Kidney epithelial cell (primary cell): ENCODE measurements at places on chromosomes 1 and 21. TPM values are rescaled to one million over a fixed set of nuclear protein-coding genes. Genes with fewer than 3 reads are reported as not detected.

The HES4 gene
- total RNA-seq, result 160 and 184 TPM in 2 replicates

The SPRR2G gene
- total RNA-seq, result not detected in 2 replicates

The LHX8 gene
- total RNA-seq, result not detected in 2 replicates

The RCSD1 gene
- total RNA-seq, result 0.21 TPM in 1 of 2 replicates, not detected in the other

The ERRFI1 gene
- total RNA-seq, result 61.5 and 66.4 TPM in 2 replicates

The FMO2 gene
- total RNA-seq, result not detected in 2 replicates

The PCSK9 gene
- 4.5 and 6.8 TPM in 2 replicates for total RNA-seq

The CRNN gene
- total RNA-seq, result not detected in 2 replicates

The MAP1LC3C gene
- 0.27 TPM in 1 of 2 replicates, not detected in the other for total RNA-seq

The FCAMR gene
- total RNA-seq, result not detected in 2 replicates

The THEM5 gene
- total RNA-seq, result not detected in 2 replicates

The SDCCAG8 gene
- total RNA-seq, result 38.3 and 46.9 TPM in 2 replicates

The COX20 gene
- total RNA-seq, result 25.1 and 30.2 TPM in 2 replicates

The SOX13 gene
- total RNA-seq, result 8.2 and 9.8 TPM in 2 replicates

The DYNLT4 gene
- 0.25 and 0.41 TPM in 2 replicates for total RNA-seq
